ENCODE measurements at places on chromosomes 11 and 22. TPM values are rescaled to one million over a fixed set of nuclear protein-coding genes. Genes with fewer than 3 reads are reported as not detected.
A peak's percentile ranks its signal among the peaks of the same experiment; 100 is the strongest.

The OR5B2 gene
- total RNA-seq: not detected

The ATP5MG gene
- total RNA-seq: 65.0 TPM

GRCh38 chr11:69659591-69659990, 15.6 kb downstream of the LTO1 start:
- DNase-seq: no peak
- H3K4me1 ChIP-seq: peaks cover 5% of the 10 kb centered on the region
- H3K27me3 ChIP-seq: no peaks in the 10 kb centered on the region
- no peak overlapping the region for H3K4me3 ChIP-seq

The CCDC157 gene
- total RNA-seq: 9.2 TPM

The PAFAH1B2 gene
- total RNA-seq: 33.2 TPM

The OR2AG2 gene
- total RNA-seq: 0.08 TPM

DNA sequence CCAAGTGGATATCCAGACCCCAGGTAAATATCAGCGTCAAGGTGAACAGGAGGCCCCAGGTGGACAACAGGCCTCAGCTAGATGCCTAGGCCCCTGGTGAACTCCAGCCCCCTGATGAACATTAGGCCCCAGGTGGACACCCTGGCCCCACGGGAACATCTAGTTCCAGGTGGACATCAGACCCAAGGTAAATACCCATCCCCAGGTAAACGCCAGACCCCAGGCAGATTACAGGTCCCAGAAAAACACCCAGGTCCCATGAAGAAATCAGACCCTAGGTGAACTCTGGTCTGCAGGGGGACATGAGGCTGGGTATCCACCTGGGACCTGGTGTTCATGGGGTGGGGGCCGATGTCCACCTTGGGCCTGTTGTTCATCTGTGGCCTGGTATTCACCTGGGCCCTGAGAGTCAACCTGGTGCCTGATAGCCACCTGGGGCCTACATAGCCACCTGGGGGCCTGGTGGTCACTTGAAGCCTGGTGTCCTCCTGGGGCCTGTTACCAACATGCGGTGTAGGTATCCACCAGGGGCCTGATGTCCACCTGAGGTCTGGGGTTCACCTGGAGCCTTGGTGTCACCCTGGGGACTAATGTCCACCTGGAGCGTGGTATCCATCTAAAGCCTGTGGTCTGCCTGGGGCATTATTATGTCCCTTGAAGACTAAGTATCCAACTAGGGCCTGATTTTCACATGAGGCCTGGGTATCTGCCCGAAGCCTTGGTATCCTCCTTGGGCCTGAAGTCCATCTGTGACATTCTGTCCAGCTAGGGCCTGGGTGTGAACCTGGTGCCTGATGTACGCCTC, 56.8 kb upstream of the SEPTIN5 start:
- no peak for DNase-seq
- H3K4me3 ChIP-seq: no peak overlapping the region
- H3K4me1 ChIP-seq: no peaks in the 10 kb centered on the region
- no peaks in the 10 kb centered on the region for H3K36me3 ChIP-seq
- no peaks in the 10 kb centered on the region for H3K27me3 ChIP-seq
- no peak overlapping the region for H3K27ac ChIP-seq

The UPK3A gene
- not detected for total RNA-seq

DNA sequence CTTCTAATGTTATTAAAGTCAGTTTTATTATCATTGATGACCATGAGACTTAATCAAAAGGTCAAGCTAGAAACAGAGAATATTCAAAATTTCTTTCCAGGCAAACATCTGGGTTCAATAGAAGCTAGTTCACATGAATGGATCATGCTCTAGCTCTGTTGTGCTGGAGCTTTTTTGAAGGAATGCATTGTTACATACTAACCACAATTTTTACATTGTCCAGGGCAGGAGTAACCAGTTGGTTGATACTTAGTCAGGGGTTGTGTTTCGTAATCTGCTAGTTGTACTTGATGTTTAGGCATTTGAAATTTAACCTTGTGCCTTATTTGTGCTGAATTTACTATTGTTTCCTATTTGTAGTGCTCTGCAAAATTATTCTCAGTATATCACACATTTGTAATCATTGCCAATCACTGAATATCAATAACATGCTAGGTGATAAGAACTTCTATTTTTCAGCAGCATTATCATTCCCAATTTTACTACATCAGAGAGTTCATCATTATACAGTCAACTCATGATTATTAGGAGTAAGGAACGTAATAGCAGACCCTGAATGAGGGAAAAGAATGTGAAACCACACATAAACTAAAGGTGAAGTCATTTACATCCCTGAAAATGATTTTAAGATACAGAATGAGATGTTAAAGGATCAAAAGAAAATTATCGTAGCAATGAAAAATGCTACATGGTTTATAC, 23.2 kb downstream of the NF2 start:
- DNase-seq: no peak
- peak overlapping the region; percentile 48 for H3K27ac ChIP-seq
- H3K36me3 ChIP-seq: no peaks in the 10 kb centered on the region
- H3K27me3 ChIP-seq: no peaks in the 10 kb centered on the region
- peaks cover 38% of the 10 kb centered on the region for H3K4me1 ChIP-seq

DNA sequence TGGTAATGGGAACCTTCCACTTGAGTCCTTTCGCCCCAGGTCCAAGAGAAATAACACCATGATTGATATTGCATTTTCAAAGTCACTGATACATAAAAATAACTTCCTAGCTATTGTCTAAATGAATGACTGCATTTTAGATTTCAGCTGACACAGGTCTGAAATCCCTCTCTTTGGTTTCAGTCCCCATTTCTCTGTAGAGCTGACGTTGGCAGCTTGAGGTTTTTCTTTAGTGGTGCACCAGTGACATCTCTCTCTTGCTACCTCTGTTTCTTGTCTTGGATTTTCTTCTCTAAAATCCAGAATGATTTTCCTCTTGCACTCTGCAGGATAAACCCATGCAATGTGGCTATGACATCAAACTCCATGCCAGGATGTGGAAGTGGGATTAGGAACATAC, 31.7 kb upstream of the SORL1 start:
- H3K4me1 ChIP-seq: peaks cover 7% of the 10 kb centered on the region
- H3K27me3 ChIP-seq: no peaks in the 10 kb centered on the region
- H3K4me3 ChIP-seq: no peak overlapping the region
- no peak for DNase-seq
- H3K27ac ChIP-seq: no peak overlapping the region
- no peaks in the 10 kb centered on the region for H3K36me3 ChIP-seq

The NLRP10 gene
- not detected for total RNA-seq

DNA sequence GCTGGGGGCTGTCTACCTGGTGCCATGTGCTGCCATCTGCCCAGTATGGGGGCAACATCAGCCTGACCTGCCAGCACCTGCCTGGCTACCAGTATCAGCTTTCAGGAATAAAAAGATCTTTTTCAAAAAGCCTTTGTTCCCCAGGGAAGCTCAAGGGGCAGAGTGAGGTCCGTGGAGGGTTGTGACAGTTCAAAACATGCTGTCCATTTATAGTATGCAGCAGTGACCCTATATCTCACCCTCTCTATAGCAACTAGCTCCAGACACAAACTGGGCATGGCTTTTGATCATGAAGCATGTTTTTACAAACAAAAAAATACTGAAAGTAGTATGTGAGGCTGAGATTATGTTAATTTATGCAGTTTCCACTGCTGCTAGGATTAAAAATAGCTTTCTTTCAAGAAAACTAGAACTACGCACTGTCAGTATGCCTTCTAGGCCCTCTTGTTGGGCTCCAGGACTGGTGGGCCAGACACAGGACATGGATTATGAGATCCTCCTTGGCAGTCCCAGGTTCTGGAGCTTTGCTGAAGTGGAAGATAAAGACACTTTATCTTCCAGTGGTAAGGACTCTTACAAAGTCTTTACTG, 23.4 kb downstream of the NAV2 start:
- H3K27me3 ChIP-seq: no peaks in the 10 kb centered on the region
- H3K36me3 ChIP-seq: no peaks in the 10 kb centered on the region
- H3K27ac ChIP-seq: peak overlapping the region; percentile 20
- H3K4me3 ChIP-seq: no peak overlapping the region

DNA sequence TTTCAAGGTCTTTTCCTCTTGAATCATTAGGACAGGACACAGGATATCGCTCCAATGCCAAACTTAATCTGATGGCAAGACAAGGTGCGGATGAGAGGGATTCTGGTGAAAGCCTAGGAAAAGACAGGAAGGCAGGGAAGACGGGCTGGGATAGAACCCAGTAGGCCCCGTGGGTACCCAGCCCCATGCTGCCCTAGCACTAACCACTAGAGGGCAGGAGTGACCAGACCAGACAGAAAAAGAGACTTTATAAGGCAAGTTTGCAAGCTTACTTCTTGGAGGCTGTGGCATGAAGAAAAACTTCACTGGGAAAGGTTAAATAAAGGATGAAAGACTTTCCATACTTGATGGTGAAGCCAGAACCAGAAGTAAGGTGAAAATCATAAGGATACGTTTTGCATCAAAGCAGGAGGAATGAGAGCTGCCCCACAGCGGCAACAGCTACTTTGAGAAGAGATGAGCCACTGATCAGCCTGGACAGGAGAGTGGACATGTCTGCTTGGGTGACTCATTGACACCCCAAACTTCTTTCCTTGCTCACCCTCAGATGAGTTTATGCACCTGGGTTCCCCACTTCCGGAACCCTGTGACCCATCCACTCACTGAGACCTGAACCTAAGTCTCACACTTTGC, 39.8 kb downstream of the SYN3 start:
- peaks cover 26% of the 10 kb centered on the region for H3K27me3 ChIP-seq
- H3K4me3 ChIP-seq: no peak overlapping the region
- no peak for DNase-seq

- no peaks in the 10 kb centered on the region for H3K27me3 ChIP-seq
- peaks cover 32% of the 10 kb centered on the region for H3K4me1 ChIP-seq
- H3K27ac ChIP-seq: peak overlapping the region; percentile 94
- DNase-seq: no peak
These were observed 26.5 kb downstream of the RPL27A start for GRCh38 chr11:8709002-8709672.

DNA sequence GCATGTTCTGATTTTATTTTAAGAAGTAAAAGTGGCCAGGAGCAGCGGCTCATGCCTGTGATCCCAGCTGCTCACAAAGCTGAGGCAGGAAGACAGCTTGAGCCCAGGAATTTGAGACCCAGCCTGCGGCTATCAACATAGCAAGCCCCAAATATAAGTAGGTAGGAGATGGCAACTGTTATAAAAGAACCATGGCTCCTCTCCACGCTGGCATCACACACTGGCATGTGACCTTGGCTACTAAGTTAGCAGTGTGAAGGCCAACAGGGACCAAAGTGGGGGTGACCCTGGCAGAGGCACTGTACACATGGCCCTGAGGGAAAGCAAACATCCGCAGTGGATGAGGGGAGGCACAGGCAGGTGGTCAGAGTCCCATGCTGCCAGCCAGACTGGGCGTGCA, 33.0 kb downstream of the TPST2 start:
- no peaks in the 10 kb centered on the region for H3K36me3 ChIP-seq
- DNase-seq: no peak
- peaks cover 2% of the 10 kb centered on the region for H3K4me1 ChIP-seq
- H3K27me3 ChIP-seq: no peaks in the 10 kb centered on the region
